ENCODE measurements at places on chromosomes 3 and 15. TPM values are rescaled to one million over a fixed set of nuclear protein-coding genes. Genes with fewer than 3 reads are reported as not detected.
A peak's percentile ranks its signal among the peaks of the same experiment; 100 is the strongest.

The LRRC28 gene
- total RNA-seq: 26.0 TPM

DNA sequence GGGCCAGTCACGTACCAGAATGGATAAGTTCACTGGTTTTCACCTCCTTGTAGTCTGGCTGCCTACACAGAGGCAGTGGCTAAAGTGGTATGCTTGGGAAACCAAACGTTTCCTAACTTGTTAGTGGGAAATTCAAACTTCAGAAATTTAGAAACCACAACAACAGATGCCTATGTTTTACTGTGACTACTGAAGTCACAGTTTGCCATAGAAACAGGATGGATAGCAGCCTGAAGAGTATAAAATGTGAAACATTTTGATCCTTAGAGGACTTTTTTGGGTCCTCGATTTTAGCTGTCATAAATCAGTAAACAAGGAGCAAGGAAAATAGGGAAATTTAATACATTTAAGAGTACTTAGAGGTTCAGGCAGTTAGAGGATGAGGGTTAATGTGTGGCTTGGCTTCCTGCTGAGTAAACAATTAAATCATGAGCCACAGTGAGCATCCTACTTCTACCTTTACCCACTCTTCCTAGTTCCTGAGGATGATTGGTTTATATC is 48.6 kb downstream of the CMSS1 start:
- DNase-seq: peak; percentile 28

DNA sequence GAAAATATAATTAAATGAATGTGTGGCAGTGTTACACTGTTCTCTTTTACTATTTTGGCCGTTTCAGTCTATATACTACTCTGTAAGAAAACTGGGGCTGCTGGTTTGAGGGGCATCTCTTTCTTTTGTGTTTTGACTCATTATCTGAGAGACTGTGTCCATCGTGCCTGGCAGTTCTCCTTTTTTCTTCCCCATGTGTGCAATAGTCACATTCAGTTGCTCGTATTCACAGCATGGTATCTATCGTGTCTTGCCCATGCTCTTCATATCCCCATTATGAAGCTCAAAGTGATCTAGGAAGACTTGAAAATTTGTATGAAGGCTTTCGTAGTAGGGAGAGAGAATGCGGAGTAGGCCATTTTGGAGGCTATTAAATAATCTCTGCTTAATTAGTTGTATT is 29.8 kb upstream of the FAH start:
- no peak for DNase-seq

- DNase-seq: no peak
These were observed 155.5 kb upstream of the TMC3 start for GRCh38 chr15:81529481-81529880.

GRCh38 chr3:16936233-16936632 is 51.5 kb downstream of the PLCL2 start:
- peak; percentile 29 for DNase-seq

GRCh38 chr3:9310043-9310442 is 52.8 kb upstream of the THUMPD3 start:
- DNase-seq: no peak

GRCh38 chr3:25611193-25611592 is 53.5 kb downstream of the TOP2B start:
- no peak for DNase-seq

GRCh38 chr3:11212784-11213183 is 58.5 kb downstream of the HRH1 start:
- DNase-seq: no peak

- no peak for DNase-seq
These were observed 85.8 kb downstream of the ANP32A start for GRCh38 chr15:68734881-68735280.

- DNase-seq: no peak
These were observed 481 bp upstream of the ECE2 start for GRCh38 chr3:184275381-184275701.

The TRIM42 gene
- total RNA-seq: not detected

The ZNF620 gene
- total RNA-seq: 5.6 TPM

- no peak for DNase-seq
These were observed 558.5 kb downstream of the MECOM start for GRCh38 chr3:169104972-169105371.

The C3orf20 gene
- total RNA-seq: 0.10 TPM

The C3orf85 gene
- total RNA-seq: not detected

DNA sequence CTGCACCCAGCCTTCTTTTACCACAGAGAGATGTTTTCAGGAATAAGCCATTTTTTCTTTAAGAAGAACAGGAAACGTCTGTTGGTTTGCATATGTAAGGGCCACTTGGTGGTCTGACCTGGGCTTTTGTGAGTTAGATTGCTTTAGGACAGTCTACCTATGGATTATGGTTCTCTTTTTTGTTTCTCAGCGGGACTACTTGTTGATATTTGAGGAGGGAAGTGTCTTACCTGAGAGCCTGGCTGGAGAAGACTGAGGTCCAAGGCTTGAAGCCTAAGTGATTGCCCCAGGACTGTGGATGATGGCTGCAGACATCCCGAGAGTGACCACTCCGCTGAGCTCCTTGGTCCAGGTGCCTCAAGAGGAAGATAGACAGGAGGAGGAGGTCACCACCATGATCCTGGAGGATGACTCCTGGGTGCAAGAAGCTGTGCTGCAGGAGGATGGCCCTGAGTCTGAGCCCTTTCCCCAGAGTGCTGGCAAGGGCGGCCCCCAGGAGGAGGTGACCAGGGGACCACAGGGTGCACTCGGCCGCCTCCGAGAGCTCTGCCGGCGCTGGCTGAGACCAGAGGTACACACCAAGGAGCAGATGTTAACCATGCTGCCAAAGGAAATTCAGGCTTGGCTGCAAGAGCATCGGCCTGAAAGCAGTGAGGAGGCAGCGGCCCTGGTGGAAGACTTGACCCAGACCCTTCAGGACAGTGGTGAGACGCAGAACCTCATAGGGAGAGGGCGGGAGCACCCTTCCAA is 3.0 kb downstream of the ZSCAN2 start:
- no peak for DNase-seq

DNA sequence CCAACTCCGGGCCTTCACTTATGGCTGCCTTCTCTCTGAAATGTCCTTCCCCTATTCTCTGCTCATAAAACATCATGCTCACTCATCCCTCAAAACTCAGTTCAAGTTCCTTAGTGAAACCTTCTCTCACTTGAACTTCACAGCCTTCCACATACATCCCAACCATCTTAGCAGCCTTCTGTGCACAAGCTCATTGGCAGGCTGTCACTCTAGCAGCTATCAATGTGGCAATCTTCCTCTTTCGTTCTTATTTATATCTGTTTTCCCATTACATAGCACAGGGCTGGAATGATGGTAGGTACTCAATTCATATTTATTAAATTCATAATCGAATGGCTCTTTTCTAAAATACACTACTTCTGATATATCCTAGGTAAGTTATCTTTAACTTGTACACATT is 66.4 kb upstream of the MCTP2 start:
- DNase-seq: no peak

Data from activated CD4-positive, alpha-beta T cell treated with anti-CD3 and anti-CD28 coated beads, Interleukin-2, amount 10 ng/mL, durations not matched to agents 7 days and 5 days (primary cell).